ENCODE measurements at places on chromosomes 7 and 10. TPM values are rescaled to one million over a fixed set of nuclear protein-coding genes. Genes with fewer than 3 reads are reported as not detected.

DNA sequence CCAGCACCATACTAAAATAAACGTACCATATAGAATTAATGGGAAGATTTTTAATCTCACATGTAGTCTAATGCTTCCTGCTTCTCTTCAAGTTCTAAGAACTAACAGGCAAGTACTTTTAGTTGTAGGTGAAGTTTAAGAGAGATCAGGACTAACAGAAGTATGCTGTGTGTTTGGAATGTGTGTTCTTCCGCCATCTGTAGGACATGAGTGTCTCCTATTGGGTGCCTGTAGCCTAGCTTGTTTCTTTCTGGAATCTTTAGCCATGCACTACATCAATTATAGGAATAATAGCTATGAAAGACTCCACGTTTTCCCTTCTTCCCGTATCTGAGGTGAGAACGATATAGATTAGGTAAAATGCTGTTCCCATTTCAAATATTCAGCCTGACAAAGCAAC lies 140.2 kb upstream of the AHR start:
- H3K27ac ChIP-seq: no peak overlapping the region
- peaks cover 25% of the 10 kb centered on the region for H3K36me3 ChIP-seq
- peaks cover 22% of the 10 kb centered on the region for H3K4me1 ChIP-seq
- no peak for DNase-seq
- H3K27me3 ChIP-seq: peaks cover 25% of the 10 kb centered on the region

- no peaks in the 10 kb centered on the region for H3K36me3 ChIP-seq
- no peak overlapping the region for H3K27ac ChIP-seq
- DNase-seq: no peak
- H3K4me1 ChIP-seq: no peaks in the 10 kb centered on the region
These were observed 114.5 kb downstream of the MARCHF5 start for GRCh38 chr10:92405419-92405924.

GRCh38 chr10:77463499-77463898 lies 174.1 kb downstream of the KCNMA1 start:
- H3K36me3 ChIP-seq: no peaks in the 10 kb centered on the region
- no peaks in the 10 kb centered on the region for H3K27me3 ChIP-seq
- no peaks in the 10 kb centered on the region for H3K4me1 ChIP-seq
- DNase-seq: no peak
- no peak overlapping the region for H3K4me3 ChIP-seq

DNA sequence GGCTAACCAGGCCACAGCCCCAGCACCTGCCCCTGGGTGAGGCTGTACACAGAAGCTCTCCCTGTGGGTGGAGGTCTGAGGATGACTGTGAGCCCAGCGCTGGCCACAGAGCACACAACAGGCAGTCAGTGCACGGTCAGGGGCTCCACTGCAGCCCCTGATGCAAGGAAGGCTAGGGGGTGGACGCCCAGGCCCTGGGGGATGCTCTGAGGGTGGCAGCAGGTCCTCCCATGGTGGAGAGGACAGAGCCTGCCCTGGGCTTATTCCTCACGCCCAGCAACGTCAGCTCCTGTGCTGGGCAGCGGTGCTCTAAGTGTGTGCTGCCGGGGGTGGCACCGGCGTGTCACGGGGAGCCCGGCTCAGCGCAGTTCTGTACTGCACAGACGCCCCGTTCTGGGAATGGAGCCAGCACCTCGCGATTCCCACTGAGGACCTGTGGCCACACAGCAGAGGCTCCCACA lies 223.2 kb downstream of the MAD1L1 start:
- no peaks in the 10 kb centered on the region for H3K36me3 ChIP-seq
- DNase-seq: no peak
- H3K27me3 ChIP-seq: no peaks in the 10 kb centered on the region
- no peak overlapping the region for H3K27ac ChIP-seq
- H3K4me1 ChIP-seq: no peaks in the 10 kb centered on the region
- no peak overlapping the region for H3K4me3 ChIP-seq

The TRIL gene
- total RNA-seq: 0.05 TPM

- H3K27ac ChIP-seq: no peak overlapping the region
- DNase-seq: peak; percentile 44
- no peaks in the 10 kb centered on the region for H3K36me3 ChIP-seq
- H3K27me3 ChIP-seq: peaks cover 11% of the 10 kb centered on the region
These were observed 389.0 kb upstream of the PODXL start for GRCh38 chr7:131945313-131945911.

- DNase-seq: no peak
- no peaks in the 10 kb centered on the region for H3K4me1 ChIP-seq
- no peak overlapping the region for H3K4me3 ChIP-seq
- no peaks in the 10 kb centered on the region for H3K36me3 ChIP-seq
- no peaks in the 10 kb centered on the region for H3K27me3 ChIP-seq
These were observed 108.7 kb downstream of the PCLO start for GRCh38 chr7:83053965-83054364.

GRCh38 chr7:156028521-156028920 lies 216.3 kb upstream of the SHH start:
- no peaks in the 10 kb centered on the region for H3K36me3 ChIP-seq
- H3K27me3 ChIP-seq: no peaks in the 10 kb centered on the region
- H3K27ac ChIP-seq: no peak overlapping the region
- peak; percentile 11 for DNase-seq

DNA sequence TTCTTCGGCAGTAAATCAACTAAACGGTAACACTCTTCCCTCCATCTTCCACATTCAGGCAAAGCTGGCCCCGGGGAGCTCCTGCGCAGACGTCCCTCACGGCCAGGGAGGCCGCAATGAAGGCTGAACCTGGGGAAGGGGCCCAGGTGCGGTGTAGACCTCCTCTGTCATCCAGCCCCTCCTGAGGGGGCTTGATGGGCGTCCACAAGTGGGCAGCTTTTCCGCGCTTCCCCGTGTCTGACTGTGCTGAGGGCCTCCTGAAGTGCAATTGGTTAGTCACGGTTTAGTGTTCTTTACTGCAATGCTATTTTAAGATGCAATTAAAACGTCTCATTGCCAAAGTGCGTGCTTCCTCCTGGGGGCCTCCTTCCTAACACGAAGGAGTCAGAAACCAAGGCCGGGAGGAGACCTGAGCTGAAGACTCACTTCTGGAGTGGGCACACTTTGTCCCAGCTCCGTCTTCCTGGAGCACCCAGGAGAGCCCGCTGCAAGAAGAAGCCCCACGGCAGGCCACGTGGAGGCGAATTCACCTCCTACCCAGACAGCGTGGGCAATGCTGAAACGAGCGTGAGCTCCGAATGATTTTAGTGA lies 173.3 kb downstream of the ELFN1 start:
- no peak overlapping the region for H3K4me3 ChIP-seq
- H3K4me1 ChIP-seq: no peaks in the 10 kb centered on the region
- H3K27me3 ChIP-seq: no peaks in the 10 kb centered on the region
- H3K27ac ChIP-seq: no peak overlapping the region
- DNase-seq: no peak
- no peaks in the 10 kb centered on the region for H3K36me3 ChIP-seq

- peaks cover 30% of the 10 kb centered on the region for H3K36me3 ChIP-seq
- H3K4me1 ChIP-seq: peaks cover 59% of the 10 kb centered on the region
- H3K27me3 ChIP-seq: no peaks in the 10 kb centered on the region
- no peak for DNase-seq
These were observed 3.5 kb downstream of the ESYT2 start for GRCh38 chr7:158825628-158826289.

- H3K27me3 ChIP-seq: peaks cover 20% of the 10 kb centered on the region
- no peak for DNase-seq
- peaks cover 3% of the 10 kb centered on the region for H3K4me1 ChIP-seq
- H3K27ac ChIP-seq: no peak overlapping the region
These were observed 11.0 kb upstream of the AHCYL2 start for GRCh38 chr7:129213828-129214227.

DNA sequence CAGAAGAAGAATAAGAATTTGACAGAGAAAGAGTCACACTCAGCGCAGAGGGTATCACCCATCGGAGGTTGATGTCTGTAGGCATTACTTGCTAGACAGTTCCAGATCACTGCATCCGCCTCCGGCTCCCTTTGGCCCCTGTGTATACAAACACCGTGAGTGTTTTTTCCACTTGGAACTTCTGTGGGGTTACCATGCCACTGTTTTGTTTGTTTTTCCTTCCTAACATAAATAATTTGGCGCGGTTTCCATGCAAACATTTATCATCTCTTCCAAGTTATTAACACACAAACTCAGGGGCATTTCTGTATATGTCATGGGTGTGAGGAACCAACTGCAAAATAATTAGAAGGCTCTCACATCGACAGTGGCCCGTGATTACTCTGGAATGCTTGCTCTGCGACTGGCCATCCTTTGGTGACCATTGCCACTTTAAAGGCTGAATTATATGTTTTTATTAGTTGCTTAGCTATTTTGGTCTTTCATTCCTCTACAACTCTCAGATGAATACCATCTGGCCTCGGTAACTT lies 612.2 kb upstream of the MKI67 start:
- no peak overlapping the region for H3K27ac ChIP-seq
- H3K27me3 ChIP-seq: no peaks in the 10 kb centered on the region
- H3K4me1 ChIP-seq: no peaks in the 10 kb centered on the region
- no peaks in the 10 kb centered on the region for H3K36me3 ChIP-seq
- no peak overlapping the region for H3K4me3 ChIP-seq

GRCh38 chr7:50663396-50664102 lies 98.3 kb upstream of the DDC start:
- peak overlapping the region; percentile 74 for H3K4me3 ChIP-seq
- H3K36me3 ChIP-seq: peaks cover 5% of the 10 kb centered on the region
- peaks cover 85% of the 10 kb centered on the region for H3K4me1 ChIP-seq
- H3K27me3 ChIP-seq: no peaks in the 10 kb centered on the region
- DNase-seq: peak; percentile 48

- H3K4me1 ChIP-seq: no peaks in the 10 kb centered on the region
- H3K4me3 ChIP-seq: no peak overlapping the region
- H3K36me3 ChIP-seq: no peaks in the 10 kb centered on the region
- no peak for DNase-seq
These were observed 569.5 kb upstream of the LRRN3 start for GRCh38 chr7:110521357-110521911.

DNA sequence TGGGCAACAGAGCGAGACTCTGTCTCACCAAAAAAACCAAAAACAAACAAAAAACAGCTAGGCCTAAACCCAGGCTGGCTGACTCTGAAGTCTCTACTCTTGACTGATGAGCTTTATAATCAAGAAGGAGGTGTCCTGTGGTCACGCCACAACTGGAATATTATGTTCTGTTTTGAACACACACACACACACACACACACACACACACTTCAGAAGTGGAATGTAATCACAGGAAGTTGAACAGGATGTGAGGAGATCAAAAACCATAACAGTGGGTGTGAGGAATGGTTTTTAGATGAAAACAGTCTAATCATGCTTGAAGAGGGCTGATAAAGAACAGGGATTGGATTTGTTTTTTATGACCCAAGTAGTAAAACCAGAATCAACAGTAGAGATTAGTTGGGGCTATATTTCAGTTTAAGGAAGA lies 51.1 kb upstream of the IL6 start:
- peak overlapping the region; percentile 56 for H3K27ac ChIP-seq
- H3K27me3 ChIP-seq: peaks cover 25% of the 10 kb centered on the region
- peaks cover 84% of the 10 kb centered on the region for H3K4me1 ChIP-seq
- H3K36me3 ChIP-seq: peaks cover 28% of the 10 kb centered on the region

The PTF1A gene
- total RNA-seq: not detected

DNA sequence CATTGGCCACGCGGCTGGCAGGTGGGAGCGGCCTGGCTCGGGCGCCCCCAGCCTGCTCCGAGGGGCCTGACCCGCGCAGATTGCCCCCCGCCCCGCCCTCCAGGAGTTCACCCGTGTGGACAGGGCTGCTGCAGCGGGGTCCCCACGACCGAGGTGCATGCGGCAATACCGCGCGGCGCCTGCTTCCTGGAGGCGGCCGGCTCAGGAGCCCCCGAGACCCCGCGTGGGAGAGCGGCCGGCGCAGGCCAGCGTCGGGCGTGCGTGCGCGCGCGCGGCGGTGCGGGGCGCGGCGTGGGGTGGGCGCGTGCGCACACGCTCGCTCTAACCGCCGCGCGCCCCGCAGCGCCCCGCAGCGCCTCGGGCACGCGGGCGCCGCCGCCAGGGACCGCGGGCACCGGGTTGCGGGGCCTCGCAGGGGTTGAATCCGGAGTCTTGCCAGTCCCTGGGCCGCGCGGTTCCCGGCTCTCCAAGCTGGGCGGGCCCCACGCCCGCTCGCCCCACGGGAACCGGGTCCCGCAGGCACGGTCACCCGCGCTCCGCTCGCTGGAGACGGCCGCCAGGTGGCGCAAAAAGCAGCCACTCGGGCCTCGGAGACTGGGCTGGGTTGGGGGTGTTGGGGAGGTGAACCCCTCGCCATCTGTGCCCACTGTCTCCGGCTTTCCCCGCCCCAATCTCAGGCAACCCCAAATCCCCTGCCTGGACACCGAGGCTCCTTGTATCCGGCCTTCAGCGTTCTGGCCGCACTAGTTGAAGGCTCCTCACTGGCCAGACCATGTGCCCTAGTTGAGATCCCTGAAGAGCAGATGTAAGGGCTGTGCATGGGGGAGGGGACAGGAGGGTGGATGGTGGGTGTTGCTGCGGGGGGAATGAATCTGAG lies 1.3 kb upstream of the ACHE start:
- peaks cover 13% of the 10 kb centered on the region for H3K4me1 ChIP-seq
- H3K36me3 ChIP-seq: no peaks in the 10 kb centered on the region
- DNase-seq: no peak

DNA sequence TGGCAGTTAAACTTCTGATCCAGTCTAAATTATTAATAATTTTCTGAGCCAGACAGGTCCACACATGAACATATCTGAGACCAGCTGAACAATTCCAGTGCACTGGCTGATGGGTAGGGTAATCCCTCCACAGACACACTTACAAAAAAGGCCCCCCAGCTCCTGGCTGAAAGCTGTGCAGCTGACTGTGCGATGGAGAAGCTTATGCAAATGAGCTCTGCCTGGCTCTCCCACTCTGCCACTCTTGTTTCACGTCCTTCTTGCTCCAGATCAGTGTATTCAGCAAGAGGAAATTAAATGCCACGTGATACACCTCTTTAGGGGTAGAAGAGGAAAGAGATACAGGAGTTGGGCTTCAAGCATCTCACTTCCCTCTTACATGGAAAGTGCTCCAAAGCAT lies 76.4 kb upstream of the FEZF1 start:
- DNase-seq: no peak
- no peak overlapping the region for H3K27ac ChIP-seq
- H3K4me3 ChIP-seq: no peak overlapping the region
- no peaks in the 10 kb centered on the region for H3K4me1 ChIP-seq
- no peaks in the 10 kb centered on the region for H3K36me3 ChIP-seq
- no peaks in the 10 kb centered on the region for H3K27me3 ChIP-seq

DNA sequence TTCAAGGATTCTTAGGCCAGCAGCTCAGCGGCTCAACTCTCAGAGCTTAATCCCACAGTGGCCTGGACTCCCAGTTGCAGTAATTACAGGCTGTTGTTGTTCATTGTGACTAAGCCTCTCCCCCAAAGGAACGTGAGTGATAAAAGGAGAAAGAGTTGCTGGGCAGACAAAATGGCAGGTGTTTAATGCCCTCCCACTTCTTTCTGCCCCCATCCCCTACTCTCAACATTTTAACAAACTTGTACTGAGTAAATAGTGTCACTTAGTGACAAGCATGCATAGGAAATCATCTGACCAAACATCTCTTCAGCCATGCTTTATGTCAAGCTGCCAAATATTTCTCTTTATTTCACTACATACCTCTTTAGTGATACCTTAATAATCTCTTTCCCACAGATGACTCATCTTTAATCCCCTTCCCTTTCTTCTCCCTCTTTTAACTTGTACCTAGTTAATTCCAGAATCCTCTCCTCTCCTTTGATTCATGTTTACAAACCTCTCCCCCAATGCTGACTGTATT lies 12.4 kb upstream of the MTERF1 start:
- H3K27ac ChIP-seq: no peak overlapping the region
- H3K36me3 ChIP-seq: peaks cover 2% of the 10 kb centered on the region
- no peaks in the 10 kb centered on the region for H3K4me1 ChIP-seq
- no peak for DNase-seq
- peaks cover 19% of the 10 kb centered on the region for H3K27me3 ChIP-seq
- H3K4me3 ChIP-seq: no peak overlapping the region
